ENCODE measurements at places on chromosomes 2 and 18.
A peak's percentile ranks its signal among the peaks of the same experiment; 100 is the strongest.

GRCh38 chr2:152054593-152054992 lies 44.3 kb downstream of the CACNB4 start:
- no peak for DNase-seq

- no peak for DNase-seq
Measured at GRCh38 chr2:172147944-172148650, 45.4 kb upstream of the DLX2 start.

DNA sequence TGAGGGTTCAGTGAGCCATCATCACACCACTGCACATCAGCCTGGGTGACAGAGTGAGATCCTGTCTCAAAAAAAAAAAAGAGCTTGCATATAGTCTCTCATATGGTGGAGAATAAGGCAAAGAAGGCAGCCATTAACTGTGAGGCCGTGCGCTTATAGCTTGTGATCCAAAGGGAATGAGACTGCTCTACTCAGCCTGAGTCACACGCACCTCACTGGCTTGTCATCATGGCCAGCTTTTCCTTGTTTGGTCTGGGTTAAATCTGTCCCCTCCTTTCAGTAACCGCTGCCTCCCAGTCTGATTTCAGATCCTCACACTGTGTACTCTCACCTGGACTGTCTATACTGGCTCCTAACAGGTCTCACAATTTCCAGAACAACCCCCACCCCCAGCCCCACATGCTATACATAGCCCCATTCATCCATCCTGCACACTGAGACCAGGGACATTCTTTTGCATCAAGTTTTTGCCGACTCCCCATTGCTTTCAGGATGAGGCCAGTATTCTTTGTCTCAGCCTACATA lies 35.3 kb upstream of the ANKRD44 start:
- no peak for DNase-seq

DNA sequence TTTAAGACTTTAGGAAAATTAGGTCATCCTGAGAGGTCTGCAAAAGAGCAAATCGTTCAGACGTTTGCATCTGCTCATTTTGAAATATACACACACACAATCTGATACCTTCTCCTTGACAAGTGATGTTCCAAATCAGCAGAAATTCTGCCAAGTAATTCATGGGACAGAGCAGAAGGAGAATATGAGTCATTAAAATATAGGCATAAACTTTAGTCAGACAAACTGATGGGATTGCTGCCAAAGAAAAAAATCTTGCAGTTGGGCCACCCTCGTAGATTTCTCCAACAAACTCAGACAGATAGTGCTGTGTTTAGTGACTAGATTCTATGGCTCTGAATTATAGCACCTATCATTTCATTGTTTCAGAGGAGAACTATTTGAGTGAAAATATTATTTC lies 336.3 kb downstream of the NYAP2 start:
- no peak for DNase-seq

GRCh38 chr18:9000733-9001132 lies 101.8 kb upstream of the NDUFV2 start:
- no peak for DNase-seq

GRCh38 chr2:128498589-128498988 lies 179.9 kb upstream of the HS6ST1 start:
- no peak for DNase-seq

DNA sequence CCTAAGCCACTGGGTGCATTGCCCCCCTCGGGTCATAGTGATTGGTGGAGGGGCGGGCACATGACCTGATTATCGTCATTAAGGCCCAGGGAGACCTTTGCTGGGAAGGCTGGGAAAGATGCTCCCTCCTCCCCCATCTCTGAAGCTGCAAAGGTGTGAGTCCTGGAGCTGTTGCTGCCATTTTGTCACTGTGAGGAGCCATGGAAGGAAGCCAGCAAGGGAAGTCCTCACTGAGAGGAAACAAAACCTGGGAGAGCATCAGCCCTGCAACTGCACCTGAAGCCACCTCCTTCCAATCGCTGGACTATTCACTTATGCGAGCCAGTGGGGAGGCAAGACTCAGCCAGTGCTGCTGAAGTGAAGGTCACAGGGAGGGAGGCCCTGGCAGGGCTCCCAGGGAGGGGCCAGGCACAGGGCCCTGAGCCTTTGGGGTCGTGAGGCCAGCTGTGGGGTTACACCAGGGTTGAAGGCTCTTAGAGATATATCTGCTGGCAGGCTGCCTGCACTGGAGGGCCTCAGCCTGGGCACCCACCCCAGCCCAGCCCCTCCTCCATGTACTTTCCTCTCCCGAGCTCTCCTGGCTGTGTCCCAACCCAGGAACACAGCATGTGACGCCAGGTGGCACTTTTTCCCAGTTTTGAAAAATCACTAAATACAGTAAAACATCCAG lies 10.7 kb upstream of the FAHD2A start:
- no peak for DNase-seq

DNA sequence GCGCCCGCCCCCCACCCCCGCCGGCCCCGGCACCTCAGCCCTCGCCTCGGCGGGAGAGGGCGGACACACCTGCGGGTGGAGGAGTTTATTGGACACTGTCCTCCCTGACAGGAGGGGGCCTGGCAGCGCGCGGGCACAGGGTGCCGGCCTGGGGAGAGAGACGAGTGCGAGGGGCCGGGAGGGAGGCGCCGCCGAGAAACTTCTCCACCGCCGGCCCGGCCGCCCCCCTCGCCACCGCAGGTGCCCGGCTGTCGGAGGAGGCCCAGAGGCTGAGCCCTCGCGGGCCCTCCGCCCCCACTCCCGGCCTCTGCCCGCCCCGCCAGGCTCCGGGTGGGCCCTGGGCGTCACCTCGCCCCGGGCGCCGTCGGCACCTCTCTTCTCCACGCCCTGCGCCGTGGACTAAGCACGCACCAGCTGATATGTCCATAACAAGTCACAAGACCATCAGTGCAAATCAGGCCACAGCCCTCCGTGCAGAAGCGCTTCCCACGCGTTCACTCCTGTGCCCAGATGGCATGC lies 311.3 kb downstream of the CELF4 start:
- DNase-seq, result no peak

GRCh38 chr2:226903179-226903578 lies 67.3 kb downstream of the RHBDD1 start:
- DNase-seq, result peak; percentile 54

- peak; percentile 86 for DNase-seq
Measured at GRCh38 chr2:42859006-42859552, 66.7 kb upstream of the HAAO start.

DNA sequence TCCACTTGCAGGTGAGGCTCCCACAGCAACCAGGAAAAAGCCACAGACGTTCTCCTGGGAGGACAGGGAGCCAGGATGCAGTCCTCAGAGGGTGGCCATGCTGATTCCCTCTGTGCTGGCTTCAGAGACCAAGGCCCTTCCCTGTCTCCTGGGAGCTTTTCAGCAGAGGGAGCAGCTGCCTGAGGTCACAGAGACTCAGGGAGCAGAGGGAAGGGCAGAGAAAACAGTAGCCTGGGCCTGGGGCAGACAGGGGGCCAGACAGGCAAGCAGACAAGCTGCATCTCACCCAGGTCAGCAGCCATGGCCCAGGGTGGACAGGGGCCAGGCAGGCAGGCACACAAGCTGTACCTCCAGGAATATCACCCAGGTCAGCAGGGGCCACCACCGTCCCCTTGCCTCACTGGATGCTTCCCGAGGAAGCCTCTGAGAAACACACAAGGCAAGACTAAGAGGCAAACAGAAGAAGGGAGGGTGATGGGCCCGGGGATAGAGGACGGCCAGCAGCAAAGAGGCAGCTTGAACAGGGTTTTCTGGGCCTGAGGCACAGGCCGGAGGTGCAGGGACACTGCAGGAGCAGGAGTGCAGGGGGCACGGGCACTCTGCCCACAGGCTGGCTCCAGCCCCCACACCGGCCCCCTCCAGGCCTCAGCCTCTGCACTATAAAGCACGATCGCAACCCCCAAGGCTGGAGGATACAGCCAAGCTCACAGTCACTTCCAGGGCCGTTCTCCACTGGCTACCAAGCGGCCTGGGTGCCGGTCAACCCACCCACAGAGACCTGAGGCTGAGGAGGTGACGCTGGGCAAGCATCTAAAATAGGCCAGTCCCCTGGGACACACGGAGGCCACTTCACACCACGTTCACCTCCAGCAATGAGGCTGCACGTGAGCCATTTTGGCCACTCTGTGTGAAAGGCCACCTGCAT lies 6.1 kb downstream of the SLC66A2 start:
- DNase-seq, result no peak

DNA sequence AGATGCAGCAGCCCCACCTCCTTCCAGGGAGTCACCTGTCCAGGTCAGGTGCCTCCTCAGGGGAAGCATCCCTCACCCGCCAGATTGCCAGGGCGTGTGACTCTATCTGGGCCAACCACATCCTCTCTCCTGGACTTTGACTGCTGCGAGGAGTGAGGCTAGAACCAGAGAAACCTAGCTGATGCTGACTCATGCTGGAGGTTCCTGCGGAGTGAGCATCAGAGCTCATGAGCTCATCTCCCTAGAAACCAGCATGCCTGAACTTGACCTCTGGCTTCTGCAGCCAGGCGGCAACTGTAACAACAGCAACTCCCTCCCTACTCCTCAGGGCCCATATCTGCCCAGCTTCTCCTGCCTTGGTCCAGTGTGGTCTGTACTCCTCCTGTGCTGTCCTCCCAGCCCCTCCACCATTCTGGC lies 28.3 kb upstream of the NT5DC4 start:
- peak; percentile 81 for DNase-seq

GRCh38 chr2:157168501-157168900 lies 89.0 kb upstream of the GALNT5 start:
- DNase-seq, result no peak

GRCh38 chr18:41820784-41821183 lies 134.2 kb upstream of the PIK3C3 start:
- no peak for DNase-seq

GRCh38 chr2:37343537-37344434 lies 644 bp upstream of the QPCT start:
- DNase-seq, result no peak

DNA sequence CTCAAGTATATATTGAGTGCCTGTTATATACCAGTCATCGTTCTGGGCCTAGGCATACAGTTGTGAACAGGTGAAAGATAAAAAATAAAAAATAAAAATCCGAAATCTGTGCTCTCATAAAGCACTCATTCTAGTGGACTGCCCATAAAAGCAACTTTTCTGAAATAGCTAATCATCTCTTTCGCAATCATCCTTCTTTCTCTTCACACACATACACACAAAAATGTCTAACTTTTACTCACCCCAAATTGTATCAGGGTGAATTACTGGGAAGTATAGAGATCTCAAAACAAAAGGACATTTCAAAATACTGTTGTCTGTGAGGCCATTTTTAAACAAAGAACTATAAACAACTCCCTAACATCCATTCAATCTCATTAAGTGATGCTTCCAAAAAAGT lies 29.6 kb upstream of the ORC2 start:
- no peak for DNase-seq

DNA sequence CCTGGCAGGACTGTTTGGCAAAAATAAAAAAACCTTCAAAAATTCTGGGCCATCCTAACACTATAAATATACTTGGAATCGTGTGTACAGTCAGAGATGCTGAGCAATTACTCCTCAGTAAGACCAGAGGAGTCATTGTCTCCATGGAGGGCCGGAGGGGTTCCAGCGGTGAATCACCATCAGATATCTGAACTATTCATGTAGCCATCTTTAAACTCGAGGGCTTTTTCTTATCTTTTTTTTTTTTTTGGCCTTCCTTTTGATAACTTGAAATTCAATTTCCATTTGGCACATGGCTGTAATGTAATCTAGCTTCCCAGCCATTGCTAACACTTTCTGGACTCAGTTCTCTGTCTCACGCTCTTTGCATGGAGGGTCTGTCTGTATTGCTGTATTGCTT lies 7.4 kb upstream of the FHL2 start:
- no peak for DNase-seq

DNA sequence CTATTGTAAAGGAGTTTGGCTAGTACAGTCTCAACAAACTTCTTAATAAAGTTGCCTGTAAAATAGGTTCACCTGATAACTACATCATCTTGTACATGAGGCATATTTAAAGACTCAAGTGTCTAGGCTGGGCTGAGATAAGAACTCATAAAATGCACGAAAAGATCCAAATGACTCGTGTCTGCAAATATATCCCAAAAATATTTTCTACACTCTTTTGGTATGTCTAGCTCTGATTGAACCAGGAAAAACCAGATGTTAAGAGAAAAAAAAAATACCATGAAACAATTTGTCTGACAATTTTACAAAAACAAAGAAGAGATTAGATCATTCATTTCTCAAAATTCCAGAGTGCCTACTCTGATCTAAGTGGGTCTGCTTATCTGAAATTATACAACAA lies 166.9 kb upstream of the OSR1 start:
- no peak for DNase-seq

- DNase-seq, result no peak
Measured at GRCh38 chr18:36331521-36331971, 34.0 kb downstream of the FHOD3 start.

DNA sequence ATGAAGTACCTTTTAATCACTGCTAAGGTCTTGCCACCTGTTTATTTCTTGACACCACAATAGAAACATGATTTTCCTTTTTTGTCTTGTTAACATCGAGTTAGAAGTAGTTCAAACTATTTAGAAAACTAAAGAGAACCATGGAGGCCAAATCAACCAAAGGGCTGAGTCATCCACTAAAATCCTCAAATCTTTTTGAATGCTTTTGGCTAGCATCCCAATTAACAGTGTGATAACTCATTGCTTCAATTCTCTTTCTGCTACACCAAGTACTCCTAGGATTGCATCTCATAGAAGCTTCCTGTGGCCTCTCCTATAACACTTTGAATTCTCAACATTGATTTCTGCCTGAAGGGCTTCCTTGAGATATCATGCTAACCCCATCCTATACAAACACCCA lies 159.9 kb upstream of the MMADHC start:
- DNase-seq, result no peak

- DNase-seq, result no peak
Measured at GRCh38 chr2:86226636-86227520, 27.6 kb downstream of the MRPL35 start.

- DNase-seq, result no peak
Measured at GRCh38 chr2:75055820-75056675, 97.6 kb downstream of the POLE4 start.

DNA sequence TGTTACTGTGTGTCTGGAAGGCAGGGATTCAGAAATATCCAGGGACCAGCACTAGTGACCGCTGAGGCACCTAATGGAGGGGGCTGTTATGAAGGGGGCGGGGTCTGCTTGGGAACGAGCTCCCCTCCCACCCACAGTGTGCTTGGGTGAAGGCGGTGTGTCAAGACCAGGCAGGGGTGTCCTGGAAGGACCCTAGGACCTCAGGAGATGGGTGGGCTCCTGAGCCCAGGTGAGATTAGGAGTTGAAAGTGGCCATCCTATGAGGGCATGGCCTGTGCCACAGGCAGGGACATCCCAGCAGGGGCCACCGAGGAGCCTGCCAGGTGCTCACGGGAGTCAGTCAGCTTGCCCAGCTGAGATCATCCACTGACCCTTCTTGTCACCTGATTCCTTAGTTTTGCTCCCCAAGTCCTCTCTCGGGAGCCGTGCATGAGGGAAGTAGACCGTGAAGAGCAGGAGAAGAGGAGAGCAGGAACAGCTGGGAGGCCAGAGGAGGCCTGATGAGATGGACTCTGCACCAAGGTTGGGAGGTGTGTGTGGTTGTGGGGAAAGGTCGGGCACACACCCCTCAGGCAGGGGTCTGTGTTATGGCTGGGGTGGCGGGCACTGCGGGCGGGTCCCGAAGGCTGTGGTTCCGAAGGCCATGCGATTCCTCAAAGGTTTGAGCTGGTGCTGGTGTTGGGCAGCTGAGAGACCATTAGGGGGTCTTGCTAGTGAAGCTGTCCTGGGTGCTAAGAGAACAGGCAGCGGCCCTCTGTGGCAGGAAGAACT lies 180.9 kb upstream of the HS6ST1 start:
- no peak for DNase-seq
